ENCODE measurements at places on chromosomes 13 and 19.

GRCh38 chr13:43573802-43574514 lies 212.8 kb downstream of the ENOX1 start:
- no peak for DNase-seq

GRCh38 chr13:42151781-42152180 lies 103.3 kb downstream of the DGKH start:
- no peak for DNase-seq

- no peak for DNase-seq
These were observed 58.8 kb upstream of the C1QTNF9B start for GRCh38 chr13:23956106-23956505.

DNA sequence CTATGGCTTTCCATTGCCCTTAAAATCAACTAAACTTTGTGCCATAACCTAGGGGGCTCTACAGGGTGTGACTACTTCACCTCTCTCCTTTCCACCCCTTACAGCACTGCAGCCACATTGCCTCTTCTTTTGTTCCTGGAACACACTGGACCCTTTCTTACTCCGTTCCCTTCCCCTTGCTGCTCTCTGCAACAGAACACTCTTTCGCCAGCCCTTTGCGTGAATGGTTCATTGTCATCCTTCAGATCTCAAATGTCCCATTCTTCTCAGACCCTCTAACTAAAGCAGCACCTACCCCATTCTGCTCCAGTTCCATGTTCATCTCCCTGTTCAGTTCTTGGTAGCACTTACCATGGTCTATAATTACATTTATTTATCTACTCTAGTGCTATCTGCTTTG lies 208.3 kb downstream of the OXGR1 start:
- DNase-seq: no peak

DNA sequence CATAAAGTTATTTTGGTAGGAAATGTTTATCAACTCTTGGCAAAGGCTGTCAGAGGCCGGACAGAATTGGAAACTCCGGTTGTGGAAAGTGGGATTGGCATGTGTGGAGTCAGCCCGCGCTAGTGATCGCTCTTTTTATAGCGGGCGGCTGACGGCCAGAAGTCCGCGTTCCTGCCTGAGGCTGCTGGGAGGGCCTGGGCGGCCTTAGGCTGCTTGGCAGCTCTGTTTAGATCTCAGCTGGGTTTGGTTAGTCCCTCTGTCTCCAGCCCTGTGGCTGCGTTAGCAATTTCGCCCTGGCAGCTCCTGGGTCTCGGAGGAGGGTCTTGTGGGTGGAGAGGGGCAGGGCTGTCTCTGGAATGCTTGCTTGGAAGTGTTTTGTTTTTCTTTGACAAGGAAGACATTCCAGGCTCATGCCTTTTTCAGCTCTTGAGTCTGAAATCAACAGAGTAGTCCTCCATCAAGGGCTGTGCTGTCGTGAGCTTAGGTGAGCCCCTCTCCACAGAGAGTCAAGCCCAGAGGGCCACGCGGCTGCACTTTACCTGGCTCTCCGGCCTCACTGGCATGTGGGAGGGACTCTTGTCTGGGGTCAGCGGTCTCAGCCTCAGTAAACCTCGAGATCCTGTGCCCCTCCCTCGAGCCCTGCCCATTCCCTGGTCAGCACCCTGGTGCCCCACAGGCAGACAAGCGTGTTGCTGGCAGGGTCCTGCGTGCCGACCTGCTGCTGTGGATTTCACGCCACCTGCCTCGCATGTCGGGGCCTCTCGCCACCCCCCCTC lies 22.5 kb downstream of the DOT1L start:
- no peak for DNase-seq

DNA sequence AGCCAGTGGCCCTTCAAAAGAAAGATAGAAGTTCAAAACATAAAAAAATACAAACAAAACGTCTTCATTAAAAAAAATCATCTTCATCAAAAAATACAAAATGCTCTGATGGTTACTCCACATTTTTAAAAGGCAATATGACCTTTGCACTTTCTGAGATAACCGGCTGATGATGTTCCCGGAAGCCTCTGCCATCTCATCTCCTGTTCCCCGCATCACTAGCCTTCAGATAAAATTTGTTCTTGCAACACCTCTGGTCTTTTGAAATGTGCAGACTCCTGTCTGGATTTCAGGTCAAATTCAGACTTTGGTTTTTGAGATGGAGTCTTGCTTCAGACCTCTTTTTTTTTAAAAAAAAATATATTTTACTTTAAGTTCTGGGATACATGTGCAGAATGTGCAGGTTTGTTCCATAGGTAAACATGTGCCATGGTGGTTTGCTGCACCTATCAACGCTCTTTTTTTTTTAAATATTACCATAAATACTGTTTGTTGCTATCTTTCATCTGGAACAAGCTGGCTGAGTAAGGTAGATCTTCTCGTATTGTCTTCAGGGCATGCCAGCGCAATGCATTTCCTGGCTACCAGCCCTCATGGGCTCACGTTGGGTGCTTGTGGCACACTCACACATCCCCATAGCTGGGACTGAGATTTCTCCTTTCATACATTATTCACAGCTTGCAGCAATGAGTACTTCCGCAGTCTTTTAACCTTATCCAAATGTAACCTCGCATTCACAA lies 418.9 kb upstream of the ARGLU1 start:
- no peak for DNase-seq

GRCh38 chr13:85137516-85137915 lies 661.7 kb downstream of the SLITRK6 start:
- no peak for DNase-seq

DNA sequence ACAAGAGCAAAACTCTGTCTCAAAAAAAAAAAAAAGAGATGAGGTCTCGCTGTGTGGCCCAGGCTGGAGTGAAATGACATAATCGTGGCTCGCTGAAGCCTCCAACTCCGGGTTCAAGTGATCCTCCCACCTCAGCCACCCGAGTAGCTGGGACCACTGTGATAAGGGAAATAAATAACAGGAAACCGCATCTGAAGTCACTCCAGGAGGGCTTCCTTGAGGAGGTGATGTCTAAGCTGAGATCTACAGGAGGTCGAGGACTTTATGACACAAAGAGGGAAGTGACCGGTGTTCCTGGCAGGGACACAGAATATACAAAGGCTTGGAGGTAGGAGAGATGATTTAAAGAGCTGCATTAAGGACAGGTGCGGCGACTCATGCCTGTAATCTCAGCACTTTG lies 8.9 kb upstream of the NR2F6 start:
- DNase-seq: no peak

DNA sequence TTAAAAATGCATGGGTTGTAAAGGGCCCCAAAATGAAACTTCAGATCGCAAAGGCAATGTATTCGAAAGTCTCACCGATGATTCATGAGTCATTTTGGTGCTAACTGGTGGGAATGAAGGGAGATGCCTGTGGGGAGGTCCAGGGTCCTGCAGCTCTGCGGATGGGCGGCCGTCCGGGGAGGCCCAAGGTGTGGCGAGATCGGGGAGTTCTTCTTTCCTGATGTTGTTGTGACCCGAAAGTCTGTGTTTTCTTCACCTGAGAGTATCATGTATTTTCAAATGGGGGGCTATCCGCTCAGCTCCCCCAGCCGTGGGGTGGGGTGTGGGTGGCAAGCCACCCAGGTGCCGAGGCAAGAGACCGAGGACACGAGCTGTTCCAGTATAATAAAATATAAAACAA lies 36.5 kb downstream of the TFDP1 start:
- DNase-seq: no peak

DNA sequence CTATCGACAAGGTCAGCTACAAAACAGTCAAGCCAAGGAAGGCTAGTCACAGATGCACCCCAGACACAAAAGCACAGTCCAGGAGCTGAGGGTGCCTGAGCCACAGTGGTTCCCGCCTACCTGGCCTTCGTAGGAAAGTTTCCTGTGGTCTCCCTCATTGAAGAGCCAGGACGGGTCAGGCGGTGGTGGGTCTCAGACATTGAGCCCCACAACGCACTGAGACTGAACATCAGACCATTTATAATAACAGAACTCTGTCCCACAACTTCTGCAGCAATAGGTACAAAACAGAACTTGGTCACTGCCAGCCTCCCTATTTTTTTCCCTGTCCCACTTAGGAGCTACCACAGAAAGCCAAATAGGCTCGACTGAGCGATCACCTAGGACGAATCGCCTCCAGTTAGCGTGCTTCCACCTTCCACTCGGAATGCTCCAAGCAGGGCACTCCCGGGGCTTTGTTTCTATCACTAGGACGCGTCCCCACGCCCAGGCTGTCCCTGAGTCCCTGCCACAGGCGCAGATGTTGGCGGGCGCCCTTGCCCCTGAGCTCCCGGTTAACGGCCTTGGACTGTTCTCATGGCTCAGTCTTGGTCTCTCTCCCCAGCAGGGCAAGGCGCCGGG lies 640 bp upstream of the ZNF544 start:
- DNase-seq: no peak

DNA sequence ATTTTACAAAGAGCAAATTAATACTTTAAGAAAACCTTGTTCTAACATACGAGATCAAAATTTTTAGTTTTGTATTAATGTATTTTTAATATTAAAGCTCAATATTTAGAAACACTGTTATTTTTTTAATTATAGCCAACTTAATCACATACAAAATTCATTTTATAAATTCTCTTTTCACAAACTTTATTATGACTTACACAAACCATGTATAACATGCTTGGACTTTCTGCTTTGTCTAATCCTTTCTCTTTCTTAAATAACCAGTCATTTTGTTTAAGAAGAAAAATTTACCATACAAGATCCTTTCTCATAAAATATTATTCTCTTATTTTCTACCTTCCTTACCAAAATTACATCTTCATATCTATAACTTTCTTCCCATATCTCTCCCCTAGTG lies 62.2 kb downstream of the CYSLTR2 start:
- DNase-seq: no peak

DNA sequence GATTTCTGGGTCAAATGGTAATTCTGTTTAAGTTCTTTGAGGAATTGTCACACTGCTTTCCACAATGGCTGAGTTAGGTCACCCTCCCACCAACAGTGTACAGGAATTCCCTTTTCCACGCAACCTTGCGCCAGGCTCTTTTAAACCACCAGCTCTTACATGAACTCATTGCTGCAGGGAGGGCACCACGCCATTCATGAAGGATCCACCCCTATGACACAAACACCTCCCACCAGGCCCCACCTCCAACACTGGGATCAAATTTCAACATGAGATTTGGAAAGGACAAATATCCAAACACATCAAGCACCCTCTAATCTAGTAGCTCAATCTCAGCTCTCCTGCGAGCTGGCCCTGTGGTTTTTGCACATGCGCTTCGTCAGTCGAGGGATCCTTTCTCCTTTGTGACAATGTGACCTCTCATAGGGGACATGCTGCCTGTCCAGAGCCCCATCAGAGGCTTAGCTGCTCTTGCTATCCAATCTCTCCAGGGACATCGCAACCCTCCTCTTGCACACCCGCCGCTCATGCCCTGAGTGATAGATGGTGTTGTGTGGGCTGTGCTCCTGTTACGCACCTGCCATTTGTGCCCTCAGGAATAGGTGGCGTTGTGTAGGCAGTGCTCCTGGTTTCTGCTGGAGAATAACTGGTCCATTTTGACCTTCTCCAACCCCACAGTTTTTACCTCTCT lies 328.0 kb downstream of the UQCRFS1 start:
- no peak for DNase-seq

DNA sequence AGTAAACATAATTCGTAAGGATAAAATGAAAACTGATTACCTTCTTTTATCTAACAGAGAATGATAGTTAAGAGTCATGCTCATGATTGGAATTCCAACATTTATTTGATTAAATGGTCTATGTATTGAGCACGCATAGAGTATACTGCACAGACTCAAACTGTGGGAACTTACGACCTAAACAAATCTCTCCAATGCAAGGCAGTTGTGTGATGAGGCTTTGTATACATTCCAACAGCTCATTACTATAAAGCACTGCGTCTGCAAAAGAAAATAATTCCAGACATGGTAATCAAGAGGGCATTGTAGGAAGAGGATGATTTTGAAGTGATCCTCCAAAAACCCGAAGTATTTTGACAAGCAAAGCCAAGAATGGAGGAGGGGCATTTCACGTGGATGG lies 169.5 kb downstream of the NUFIP1 start:
- DNase-seq: no peak

DNA sequence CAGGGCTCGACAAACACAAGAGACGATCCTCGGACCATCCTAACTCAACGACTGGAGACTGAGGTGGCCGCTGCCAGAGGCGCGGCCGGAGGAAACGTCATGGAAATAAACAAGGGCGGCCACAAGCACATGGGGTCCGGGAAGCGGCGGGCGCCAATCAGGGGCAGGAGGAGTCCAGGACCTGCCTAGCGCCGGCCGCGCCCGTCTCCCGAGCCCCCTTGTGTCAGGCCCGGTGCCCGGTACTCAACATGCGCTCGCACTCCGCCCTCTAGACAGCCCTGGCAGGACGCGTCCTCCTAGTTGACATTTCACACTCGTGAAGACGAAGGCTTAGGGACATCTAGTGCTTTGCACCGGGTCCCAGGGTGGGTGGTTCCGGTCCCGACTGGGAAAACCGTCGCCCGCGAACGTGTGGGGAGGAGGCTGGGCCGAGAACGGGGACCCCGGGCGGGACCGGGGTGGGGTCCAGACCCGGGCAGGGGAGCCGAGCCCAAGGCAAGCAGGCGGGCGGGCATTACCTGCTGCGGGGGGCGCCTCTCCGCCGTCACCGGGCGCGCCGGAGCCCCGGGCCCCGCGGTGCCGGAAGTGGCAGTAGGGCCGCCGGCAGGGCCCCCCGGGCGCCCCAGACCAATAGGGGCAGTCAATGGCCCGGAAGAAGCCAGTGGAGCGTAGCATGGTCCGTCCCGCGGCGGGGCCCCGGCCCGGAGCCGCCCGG lies 442 bp downstream of the REXO1 start:
- no peak for DNase-seq

- no peak for DNase-seq
These were observed 1240.5 kb downstream of the UQCRFS1 start for GRCh38 chr19:27972291-27973040.

GRCh38 chr13:32019612-32020233 lies 11.9 kb upstream of the FRY start:
- no peak for DNase-seq

GRCh38 chr13:112838842-112839117 lies 130.2 kb upstream of the MCF2L start:
- no peak for DNase-seq

- DNase-seq: no peak
These were observed 353.6 kb downstream of the FGF9 start for GRCh38 chr13:22024381-22024994.
